ENCODE measurements at places on chromosomes 7 and 10.

DNA sequence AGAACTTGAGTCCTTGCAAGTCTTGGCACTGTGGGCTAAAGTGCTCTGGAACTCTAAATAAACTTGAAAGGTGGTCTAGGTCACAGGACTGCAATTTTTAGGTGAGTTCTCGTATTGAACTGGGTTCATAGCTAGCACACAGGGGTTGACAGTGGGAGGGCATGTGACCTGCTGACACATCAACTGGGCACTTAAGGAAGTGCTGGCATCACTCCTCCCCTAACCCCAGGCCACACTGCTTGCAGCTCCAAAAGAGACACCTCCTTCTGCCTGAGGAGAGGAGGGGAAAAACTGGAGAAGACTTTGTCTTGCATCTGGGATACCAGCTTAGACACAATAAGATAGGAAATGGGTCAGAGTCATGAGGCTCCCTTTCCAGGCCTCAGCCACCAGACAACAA lies 38.0 kb upstream of the AASS start:
- no peak for DNase-seq

DNA sequence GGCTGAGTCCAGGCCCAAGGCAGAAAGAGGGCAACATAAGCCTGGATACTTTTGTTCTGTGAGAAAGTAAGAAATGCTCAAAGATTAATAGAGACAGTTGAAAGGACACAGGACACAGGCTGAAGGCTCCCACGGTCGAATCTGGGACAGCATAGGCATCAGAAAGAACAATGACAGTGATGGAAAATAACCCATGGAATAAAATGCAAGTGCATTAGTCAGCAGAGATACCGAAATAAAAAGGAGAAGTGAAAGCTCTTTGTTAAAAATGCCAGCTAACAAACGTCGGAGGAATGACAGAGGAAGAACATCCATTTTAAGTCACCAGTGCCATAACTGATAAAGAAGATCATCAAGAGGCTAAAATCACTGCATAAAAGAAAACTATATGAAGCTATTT lies 19.6 kb upstream of the AGAP5 start:
- DNase-seq: no peak

GRCh38 chr10:6607778-6608177 lies 27.7 kb upstream of the PRKCQ start:
- DNase-seq: no peak

- no peak for DNase-seq
Measured at GRCh38 chr7:44433255-44434022, 57.0 kb downstream of the NUDCD3 start.

GRCh38 chr10:7804741-7805140 lies 13.6 kb upstream of the TAF3 start:
- DNase-seq: no peak

GRCh38 chr7:48803250-48803649 lies 121.1 kb upstream of the CDC14C start:
- no peak for DNase-seq
